Hypothalamus (tissue), 51 donors: ENCODE measurements at places on chromosomes 1 and 21.

DNA sequence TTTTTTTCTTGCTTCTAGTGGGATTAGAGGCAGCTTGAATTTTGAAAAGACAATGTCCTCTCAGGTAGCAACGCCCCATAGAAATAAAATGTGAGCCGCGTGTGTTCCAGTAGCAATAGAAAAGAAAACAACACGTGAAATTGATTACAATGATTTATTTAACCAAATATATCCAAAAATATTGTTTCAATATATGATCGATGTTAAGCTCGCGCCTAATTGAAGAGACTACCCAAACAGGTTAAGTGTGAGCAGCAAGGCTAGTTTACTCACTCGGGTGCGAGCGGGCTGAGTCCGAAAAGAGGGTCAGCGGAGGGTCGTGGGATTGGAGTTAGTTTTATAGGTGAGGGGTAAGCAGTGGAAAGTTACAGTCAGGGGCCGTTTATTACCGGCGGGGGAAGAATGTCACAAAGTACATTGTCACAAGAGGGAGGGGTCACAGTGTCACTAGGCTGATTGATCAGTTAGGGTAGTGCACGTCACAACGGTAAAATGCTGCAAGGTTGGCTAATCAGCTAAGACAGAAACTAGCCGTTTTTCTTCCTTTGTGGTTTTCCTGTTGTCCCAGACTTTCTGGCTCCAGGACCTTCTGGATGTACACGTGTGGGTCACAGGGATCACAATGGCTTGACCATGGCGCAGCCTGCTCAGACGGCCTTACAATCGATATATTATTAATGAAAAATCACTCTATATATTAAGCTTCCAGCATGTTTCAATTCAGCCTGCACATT lies 697 bp upstream of the ZNF670 start:
- DNase-seq, result no peak

- no peak for DNase-seq
Measured at GRCh38 chr1:170267317-170267716, 121.6 kb downstream of the NTMT2 start.

- DNase-seq, result no peak
Measured at GRCh38 chr1:245512980-245513578, 358.3 kb downstream of the KIF26B start.

GRCh38 chr1:116514708-116515525 lies 55.9 kb downstream of the CD58 start:
- DNase-seq, result no peak

DNA sequence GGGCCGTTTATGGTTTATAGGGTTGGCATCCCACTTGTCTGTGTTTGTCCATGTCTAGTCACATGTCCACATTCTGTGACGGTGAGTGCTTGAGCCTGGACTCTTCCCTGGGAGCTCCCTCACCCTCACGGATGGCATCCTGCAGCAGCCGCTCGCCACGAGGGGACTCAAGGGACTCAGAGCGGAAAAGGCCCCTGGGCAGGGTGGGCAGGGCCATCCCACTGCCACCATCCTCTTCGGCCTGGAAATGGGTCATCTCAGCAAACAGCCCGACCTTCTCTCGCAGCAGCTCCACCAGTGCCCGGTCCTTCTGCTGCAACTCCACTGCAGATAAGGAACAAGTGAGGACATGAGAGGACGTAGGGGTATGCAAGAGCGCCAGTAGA lies 11.1 kb downstream of the RXFP4 start:
- no peak for DNase-seq

DNA sequence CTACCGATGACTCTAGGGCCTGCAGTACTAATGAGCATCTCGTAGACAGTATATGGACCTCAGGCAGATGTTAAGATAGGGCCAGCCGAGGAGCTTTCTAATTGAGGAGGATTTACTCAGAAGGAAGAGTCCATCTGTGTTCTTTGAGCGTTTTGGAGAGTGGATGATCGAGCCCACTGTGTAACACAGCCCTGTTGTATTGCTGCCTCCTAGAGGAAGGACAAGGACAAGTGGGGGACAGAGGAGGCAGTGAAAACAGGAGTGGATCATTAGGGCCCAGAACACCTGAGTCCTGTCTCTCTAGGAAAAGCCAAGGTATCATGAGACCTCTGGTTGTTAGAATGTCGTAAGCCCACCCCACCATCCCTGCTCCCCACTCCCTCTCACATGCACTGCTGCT lies 62.9 kb downstream of the TBX19 start:
- no peak for DNase-seq
